ENCODE measurements at places on chromosomes 6 and 20.

DNA sequence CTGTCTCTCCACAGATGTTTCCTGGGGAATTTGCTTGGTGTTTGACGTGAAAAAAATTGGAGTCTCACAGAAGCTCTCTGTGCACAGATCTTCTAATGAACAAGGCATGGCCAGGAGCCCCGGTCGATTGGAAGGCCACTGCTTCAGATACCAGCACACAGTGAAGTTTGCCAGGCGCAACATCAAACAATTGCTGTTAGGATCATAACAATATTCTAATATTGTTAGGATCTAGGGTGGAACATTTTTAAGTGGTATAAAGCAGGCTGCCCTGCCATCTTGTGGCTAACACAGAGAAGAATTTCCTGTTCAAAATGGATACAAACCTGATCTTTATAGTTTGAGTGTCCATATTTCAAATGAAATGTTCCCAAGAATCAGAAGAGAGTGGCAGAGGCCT is 64.1 kb downstream of the C6orf118 start:
- no peak for DNase-seq

- DNase-seq = no peak
Measured at GRCh38 chr6:157656437-157656997, 166.5 kb upstream of the SNX9 start.

DNA sequence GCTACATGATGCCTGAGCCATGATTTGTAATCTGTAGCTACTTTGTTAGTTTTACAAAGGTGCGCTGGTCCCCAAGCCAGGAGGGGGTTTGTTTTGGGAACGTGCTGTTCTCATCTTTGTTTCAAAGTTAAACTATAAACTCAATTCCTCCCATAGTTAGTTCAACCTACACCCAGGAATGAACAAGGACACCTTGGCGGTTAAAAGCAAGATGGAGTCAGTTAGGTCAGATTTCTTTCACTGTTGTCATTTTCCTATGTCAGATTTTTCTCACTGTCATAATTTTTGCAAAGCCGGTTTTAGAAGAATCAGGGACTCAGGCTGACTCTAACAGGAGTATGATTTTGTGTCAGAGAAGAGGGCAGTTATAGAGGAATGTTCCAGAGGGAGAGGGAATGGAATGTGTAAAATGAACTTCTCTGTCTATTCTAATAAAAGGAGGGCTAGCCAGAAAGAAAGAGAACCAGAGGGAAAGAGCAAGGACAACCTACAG is 2.3 kb upstream of the GMPR start:
- DNase-seq = no peak

DNA sequence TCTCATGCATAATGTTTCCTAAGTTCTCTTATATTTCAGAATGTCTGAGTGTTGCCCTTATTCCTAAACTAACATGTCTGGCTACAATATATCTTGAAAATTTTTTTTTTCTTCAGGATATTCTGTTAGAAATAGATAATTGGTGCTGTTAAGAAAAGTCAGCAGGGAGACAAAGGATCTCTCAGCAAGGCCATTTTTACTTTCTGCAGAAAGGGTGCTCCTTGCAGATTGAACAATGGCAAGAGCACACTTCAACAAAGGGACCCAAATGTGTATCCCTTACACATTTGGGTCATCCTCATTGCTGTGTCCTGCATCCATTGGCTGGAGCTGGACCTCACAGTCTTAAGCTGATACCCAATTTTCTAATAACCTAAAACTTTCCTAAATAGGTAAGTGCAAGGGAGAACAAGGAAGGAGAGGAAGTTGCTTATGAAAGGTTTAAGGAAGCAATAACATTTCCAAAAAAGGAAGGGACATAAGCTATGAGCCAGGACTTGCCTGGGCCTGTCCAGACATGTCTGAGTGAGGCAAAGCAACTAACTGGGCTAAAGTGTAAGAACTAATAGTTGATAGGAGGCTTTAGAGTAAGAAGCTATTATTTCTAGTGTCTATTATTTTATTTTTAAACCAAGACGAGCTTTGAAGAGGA is 429.6 kb downstream of the BCKDHB start:
- DNase-seq = no peak

DNA sequence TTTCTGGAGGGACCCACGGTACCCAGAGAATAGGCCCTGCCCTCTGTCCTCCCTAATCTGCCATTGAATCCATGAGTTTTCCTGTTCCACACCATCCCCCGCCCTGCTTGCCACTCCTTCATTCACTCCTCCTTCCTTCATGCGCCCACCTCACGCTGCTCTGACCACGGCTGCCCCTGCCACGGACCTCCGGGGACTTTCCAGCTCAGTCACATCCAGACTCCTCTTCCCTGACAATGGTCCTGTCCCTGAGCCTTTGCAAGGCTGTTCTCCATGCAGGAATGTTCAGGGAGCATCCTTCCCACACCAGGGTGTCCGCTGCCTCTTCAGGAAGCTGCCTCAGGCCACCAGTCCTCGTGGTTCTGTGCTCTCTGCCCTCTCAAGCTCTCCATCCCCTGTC is 25.9 kb downstream of the GLP1R start:
- no peak for DNase-seq

DNA sequence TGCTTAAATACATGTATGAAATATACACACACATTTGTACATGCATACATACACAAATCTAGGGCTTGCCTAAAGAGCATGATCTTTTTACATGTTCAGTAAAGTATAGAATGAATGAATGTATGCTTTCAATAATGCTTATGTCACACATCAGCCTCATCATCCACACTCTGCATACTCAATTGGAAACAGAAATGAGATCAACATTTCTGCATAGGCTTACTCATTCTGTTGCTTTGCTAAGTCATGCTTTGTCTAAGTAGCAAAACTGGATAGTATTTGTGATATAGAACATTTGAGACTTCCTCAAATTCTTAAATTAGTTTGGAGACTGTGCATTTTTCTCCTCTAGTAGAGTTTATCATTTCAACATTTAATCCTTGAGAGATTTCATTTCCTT is 343.3 kb downstream of the ADGRB3 start:
- no peak for DNase-seq

GRCh38 chr6:167150941-167151549 is 6.7 kb downstream of the GPR31 start:
- DNase-seq = no peak

DNA sequence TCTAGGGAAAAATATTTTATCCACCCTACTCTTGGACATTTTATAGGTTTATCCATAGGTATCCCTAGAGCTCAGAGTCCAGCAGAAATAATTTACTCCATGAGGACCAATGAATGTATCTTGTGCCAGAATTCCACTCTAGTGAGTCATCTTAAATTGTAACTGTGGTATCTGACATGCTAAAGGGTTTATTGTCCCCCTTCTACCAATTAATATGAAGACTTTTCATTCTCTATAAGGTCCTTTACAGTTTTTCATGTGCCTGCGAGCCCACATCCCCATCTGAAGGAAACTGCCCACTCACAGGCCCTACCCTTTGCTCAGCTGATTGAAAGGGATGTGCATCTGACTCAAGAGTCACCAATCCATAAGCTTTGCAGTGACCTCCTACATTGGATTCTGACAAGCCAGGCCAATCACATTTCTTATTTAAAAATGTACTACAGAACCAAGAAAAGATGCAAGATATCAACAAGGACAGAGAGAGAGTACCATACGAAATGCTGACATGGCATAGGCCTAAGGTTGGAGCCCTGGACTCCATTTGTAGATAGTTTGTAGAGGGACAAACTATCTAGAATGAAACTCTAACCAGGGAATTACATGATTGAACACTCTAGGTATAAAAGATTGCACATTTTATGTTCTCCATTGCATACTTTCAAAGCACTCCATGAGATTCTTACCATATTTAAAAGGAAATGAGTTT is 93.4 kb upstream of the DEFB112 start:
- DNase-seq = no peak

DNA sequence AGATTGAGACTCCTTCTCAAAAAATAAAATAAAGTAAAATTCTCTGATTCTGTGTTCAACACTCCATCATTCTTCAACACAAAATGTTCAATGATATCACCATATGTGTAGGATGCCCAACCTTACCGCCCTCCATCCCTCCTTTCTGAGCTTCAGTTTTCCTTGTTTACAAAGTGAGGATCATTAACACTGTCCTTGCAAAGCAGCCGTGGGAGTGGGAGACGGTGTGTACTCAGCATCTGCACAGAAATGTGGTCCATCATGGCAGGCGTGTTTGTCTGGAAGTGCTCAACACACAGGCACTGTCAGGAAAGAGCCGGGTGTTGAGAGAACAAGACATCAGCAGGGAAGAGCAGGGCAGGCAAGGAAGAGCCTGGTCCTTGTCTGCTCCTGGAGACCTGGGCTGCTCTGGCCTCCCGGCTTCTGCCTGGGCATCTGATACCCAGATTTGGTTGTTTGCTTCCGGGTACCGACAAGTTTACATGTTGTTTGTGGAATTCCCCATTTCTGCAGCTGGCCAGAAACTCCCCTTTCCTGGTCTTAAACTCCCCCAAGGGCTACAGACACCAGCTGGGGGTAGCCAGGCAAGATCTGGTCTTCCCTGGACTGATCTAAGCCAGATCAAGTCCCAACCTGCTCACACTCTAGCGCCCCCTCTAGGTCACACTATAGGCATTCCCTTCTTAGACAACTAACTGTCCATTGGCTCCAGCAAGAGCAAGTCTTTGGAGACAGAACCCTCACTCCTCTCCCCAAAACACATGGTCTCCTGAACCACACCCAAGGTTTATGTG is 26.7 kb upstream of the TTPAL start:
- peak; percentile 80 for DNase-seq

DNA sequence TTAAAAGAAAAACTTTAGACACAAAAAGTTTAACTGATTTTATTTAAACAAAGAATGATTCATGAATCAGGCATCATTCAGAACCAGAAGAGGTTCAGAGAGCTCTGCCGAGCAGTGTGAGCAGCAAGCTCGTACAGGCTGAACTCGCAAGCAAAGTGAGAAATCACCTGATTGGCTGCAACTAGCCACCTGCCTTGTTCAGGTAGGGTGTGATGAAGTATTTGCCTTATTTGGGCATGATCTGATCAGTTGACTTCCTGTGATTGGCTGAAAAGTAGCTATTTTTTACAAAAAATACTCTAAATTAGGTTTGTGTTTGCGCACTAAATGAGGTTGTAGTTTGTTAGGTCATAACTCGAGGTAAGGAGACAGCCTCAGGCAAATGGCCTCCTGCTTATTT is 80.7 kb downstream of the HIVEP1 start:
- no peak for DNase-seq

DNA sequence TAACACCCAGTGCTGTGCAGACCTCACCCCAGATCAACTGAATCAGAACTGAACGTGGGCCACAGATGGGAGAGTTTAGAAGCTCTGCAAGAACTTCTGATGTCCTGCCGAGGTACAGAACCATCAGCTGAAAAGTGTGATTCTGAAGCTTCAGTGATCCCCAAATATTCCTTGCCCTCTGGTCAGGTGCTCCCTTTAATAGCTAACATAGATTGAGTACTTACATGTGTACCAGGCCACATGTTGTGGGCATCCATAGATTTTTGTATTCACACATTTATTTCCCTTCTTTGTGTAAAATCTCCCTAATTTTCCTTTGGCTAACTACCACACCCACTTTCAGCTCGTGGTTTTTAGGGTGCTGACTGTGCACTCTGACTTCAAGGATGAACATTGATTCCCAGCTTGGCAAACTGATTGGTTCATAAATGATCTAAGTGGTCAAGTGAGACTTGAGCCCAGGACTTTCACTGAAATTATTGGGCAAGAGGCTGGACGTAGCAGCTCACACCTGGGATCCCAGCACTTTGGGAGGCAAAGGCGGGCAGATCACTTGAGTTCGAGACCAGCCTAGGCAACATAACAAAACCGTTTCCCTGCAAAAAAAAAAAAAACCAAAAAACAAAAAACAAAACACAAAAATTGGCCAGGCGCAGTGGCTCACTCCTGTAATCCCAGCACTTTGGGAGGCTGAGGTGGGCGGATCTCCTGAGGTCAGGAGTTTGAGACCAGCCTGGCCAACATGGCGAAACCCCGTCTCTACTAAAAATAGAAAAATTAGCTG is 162.2 kb downstream of the BCAS1 start:
- DNase-seq = no peak

- DNase-seq = no peak
Measured at GRCh38 chr20:48622421-48622820, 205.4 kb downstream of the PREX1 start.

DNA sequence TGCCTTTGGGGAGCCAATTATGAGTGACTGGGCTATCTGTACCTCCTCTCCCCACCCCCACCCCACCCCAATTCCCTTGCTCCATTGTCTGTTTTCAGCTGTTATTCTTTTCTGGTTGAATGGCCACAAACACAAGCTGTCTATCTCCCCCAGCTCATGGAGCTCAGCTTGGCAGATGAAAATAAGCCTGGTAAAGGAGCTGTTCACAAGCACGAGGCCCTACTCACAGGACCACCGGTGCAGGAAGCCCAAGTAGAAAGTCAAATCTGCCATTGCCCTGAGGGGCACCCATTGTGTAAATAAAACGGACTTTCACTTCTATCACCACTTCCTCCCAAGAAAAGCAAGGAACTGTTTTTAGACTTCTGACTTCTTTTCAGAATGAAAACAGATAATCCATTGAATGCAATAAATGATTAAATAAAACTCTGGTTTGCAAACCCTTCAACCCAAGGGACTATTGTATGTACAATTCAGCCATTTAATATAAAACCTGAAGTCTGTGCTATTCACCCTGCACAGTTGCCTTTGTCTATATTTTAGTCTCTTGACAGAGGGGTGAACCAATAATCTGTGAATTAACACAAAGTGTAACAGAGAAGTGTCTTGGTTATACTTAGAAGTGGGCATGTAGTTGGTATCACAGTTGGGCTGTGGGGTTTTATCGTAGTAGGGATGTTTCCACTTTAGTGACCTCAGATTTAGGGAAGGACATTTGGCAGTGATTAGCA is 27.7 kb downstream of the RIPOR2 start:
- DNase-seq = no peak

DNA sequence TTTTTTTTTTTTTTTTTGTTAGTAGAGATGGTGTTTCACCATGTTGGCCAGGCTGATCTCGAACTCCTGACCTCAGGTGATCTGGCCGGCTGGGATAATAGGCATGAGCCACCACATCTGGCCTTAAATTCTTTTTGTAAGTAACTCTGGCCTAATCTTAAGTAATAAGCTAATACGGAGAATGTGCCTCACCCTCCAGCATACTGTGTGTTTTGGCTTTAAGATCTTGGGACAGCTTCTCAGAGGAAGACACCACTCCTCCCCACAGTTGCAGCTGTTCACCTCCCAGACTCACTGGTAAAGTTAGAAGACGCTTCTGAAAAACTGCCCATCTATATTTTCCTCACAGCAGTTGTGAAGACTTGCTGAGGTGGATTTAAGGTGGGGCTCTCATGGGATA is 120.8 kb downstream of the CCDC170 start:
- no peak for DNase-seq
